Stimulated activated CD4-positive, alpha-beta T cell treated with anti-CD3 and anti-CD28 coated beads, Interleukin-12 subunit alpha, Interleukin-12 subunit beta, amount 100 ng/mL, for 4 hours (primary cell): ENCODE measurements at places on chromosomes 13 and 19.

DNA sequence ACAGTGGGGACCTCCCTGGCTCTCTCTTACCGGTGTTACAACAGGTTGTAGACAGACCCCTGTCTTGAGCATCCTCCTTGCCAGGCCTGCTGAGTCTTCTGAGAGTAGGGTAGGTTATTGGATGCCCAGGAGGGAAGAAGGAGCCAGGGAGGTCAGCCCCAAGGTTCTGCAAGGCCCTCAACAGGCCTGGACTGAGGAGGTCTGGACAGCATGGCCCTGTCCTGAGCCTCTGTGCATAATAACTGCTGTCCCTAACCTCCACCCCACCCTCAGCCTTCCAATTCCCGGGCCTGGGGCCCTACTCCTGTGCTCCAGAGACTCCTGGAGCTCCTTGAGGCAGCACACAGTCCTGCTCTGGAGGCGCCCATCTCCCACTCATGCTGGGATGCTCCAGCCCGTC is 336 bp downstream of the CD22 start:
- DNase-seq: no peak

DNA sequence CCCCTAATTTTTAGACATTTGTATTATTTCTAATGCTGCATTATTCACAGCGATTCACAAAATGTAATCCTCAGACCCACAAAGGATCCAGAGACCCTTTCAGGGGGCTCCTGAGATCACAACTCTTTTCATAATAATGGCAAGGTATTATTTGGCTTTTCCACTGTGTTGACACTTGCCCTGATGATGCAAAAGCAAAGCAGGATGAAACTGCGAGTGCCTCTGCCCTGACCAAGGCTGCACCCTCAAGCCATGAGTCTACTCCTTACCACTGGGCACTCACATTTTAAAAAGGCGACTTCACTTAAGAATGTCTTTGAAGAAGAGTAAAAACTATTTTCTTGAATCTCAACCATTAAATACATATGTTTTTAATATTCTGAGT is 11.4 kb downstream of the ELF1 start:
- no peak for DNase-seq

GRCh38 chr13:100735494-100735893 is 60.9 kb upstream of the TMTC4 start:
- DNase-seq: no peak

- no peak for DNase-seq
These were observed 33.3 kb upstream of the SPACA7 start for GRCh38 chr13:112342841-112343361.

DNA sequence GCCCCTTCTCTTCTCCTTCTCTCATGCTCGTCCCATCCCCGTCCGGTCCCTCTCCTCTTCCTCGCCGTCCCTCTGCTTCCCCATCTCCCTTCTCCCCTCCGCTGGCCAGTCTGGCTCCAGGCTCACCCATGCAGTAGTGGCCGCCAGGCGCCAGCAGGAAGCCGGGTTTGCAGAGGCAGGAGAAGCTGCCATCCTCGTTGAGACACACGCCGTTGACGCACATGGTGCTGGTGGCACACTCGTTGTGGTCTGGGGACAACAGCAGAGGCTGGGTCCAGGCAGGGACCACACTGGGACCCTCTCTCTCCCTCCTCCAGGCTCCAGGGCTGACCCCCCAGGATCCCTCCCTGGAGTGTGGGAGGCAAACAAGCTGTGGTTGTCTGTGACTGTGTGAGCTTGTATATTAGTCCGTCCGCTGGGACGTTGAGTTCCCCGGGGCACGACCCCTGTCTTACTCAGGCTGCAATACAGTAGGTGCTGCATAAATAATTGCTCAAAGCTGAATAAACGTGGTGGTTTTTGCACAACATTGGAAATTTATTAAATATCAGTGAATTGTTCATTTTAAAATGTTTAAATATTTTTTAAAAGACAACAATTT is 16.4 kb downstream of the FBN3 start:
- no peak for DNase-seq

DNA sequence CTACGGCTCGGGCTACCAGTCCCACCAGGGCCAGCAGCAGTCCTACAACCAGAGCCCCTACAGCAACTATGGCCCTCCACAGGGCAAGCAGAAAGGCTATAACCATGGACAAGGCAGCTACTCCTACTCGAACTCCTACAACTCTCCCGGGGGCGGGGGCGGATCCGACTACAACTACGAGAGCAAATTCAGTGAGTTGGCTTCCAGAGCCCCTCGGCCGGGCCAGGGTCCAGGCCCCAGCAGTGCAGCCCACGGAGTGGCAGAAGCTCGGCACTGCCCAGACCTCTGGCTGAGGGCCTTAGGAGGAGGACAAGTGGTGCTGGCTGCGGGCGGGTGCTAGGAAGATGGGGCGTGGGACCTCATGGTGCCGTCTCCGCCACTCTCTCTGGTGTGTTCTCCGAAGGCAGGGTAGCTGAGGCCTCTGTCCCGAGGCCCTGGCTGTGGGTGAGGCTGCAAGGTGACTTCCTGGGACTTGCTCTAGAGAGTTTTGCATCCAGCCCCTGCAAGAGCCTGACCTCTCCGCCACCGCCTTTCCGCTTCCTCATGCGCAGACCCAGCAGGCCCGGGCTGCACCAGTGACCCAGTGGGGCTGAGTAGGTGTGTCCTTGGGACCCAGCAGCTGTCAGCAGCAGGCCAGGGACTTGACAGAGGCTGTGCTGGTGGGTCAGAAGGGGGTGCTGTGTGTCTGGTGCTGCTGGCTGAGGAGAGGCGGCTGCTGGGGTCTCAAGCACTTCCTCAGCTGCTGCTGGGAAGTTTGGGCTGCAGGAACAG is 13.5 kb upstream of the QTRT1 start:
- no peak for DNase-seq

GRCh38 chr13:77434289-77434688 is 101.2 kb upstream of the SCEL start:
- DNase-seq: no peak

DNA sequence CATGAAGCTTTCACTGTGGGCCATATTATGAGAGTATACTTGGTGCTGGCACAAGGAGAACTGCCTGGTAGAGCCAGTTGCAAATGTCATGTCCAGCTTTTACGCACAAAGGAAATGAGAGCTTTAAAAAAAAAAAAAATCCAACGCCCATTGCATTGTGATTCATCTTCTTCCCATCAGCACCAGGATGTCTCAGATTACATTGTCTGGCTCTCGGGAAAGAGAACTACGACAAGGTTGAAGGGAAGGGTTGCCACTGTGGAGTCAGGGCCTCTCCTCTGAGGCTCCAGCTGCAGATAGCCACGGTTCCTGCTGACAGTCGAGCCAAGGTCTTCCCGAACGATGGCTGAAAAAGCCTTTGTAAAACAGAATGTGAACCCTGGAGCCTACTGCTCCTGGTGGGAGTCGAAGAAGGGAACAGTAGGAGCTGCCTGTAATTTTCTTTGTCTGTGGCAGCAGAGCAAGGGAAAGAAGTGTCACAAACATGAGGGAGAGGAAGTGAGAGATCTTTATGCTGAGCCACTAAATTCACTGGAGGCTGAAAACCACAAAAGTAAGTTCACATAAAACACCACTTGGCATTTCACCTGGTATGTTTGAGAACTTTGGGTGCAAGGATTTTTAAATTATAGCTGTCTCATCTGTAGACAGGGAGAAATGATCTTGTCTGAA is 704.7 kb downstream of the DIAPH3 start:
- DNase-seq: no peak

GRCh38 chr19:56130006-56130405 is 8.9 kb upstream of the ZNF787 start:
- DNase-seq: no peak
